ENCODE measurements at places on chromosomes 3 and 15. TPM values are rescaled to one million over a fixed set of nuclear protein-coding genes. Genes with fewer than 3 reads are reported as not detected.

Gene KIF15
- 7.6 TPM for polyA plus RNA-seq

Gene NEK10
- polyA plus RNA-seq, result 0.87 TPM

Gene GPR62
- 0.18 TPM for polyA plus RNA-seq

Gene C3orf85
- polyA plus RNA-seq, result 95.5 TPM

Gene LIPC
- polyA plus RNA-seq, result 0.25 TPM

Gene SERINC4
- polyA plus RNA-seq, result 0.42 TPM

Gene HDGFL3
- 30.4 TPM for polyA plus RNA-seq

Gene MCTP2
- 18.7 TPM for polyA plus RNA-seq

Gene FBXO40
- polyA plus RNA-seq, result not detected

Gene CLASP2
- 56.2 TPM for polyA plus RNA-seq

Gene NKTR
- 138 TPM for polyA plus RNA-seq

Gene PLS1
- polyA plus RNA-seq, result 44.2 TPM

Gene SSR3
- 138 TPM for polyA plus RNA-seq

Gene OR4M2
- polyA plus RNA-seq, result not detected

Gene AMOTL2
- polyA plus RNA-seq, result 36.0 TPM

Gene PLXNB1
- polyA plus RNA-seq, result 121 TPM

Gene PLA1A
- polyA plus RNA-seq, result 9.3 TPM

Gene MAP1A
- 5.4 TPM for polyA plus RNA-seq

Gene ADAM10
- polyA plus RNA-seq, result 110 TPM

Gene PRRT3
- polyA plus RNA-seq, result 1.8 TPM

Gene LYZL4
- not detected for polyA plus RNA-seq

Gene C2CD4A
- 3.6 TPM for polyA plus RNA-seq

Gene CAMKV
- 21.2 TPM for polyA plus RNA-seq

Gene DPPA2
- polyA plus RNA-seq, result 0.03 TPM

Gene DPP8
- 35.0 TPM for polyA plus RNA-seq

Gene NMB
- polyA plus RNA-seq, result 2.2 TPM

Gene ADAMTSL3
- 8.0 TPM for polyA plus RNA-seq

Gene SCAANT1
- polyA plus RNA-seq, result 1.8 TPM

Gene CD200
- polyA plus RNA-seq, result 21.8 TPM

Gene SLC38A3
- polyA plus RNA-seq, result 2.0 TPM

Gene EDC3
- polyA plus RNA-seq, result 31.1 TPM

Gene RLBP1
- 2.8 TPM for polyA plus RNA-seq

Gene TMEM212
- polyA plus RNA-seq, result not detected

Gene CDCP1
- polyA plus RNA-seq, result 25.5 TPM

Gene ZNF770
- 36.3 TPM for polyA plus RNA-seq

Gene TIPARP
- 17.4 TPM for polyA plus RNA-seq

Gene PPP1R14D
- polyA plus RNA-seq, result 14.0 TPM

Gene FGD5
- 6.3 TPM for polyA plus RNA-seq

Gene INKA1
- 4.6 TPM for polyA plus RNA-seq

Gene REC114
- 0.15 TPM for polyA plus RNA-seq

Gene CCDC71
- 21.4 TPM for polyA plus RNA-seq

Gene RASGRF1
- polyA plus RNA-seq, result 0.61 TPM

Gene BTLA
- polyA plus RNA-seq, result 1.0 TPM

Gene C3orf22
- polyA plus RNA-seq, result 0.63 TPM

Gene FES
- polyA plus RNA-seq, result 17.9 TPM

Gene ROBO1
- 16.2 TPM for polyA plus RNA-seq

Gene MASP1
- 56.6 TPM for polyA plus RNA-seq

Gene GOLGA6L25
- not detected for polyA plus RNA-seq

Gene C3orf70
- polyA plus RNA-seq, result 10.2 TPM

Gene FOXL2NB
- polyA plus RNA-seq, result not detected

Measured in large intestine (tissue), 12 donors.